ENCODE measurements at places on chromosomes 7 and 10.

GRCh38 chr7:76133839-76134238 lies 67.9 kb upstream of the SRRM3 start:
- DNase-seq: no peak

- no peak for DNase-seq
These were observed 1169.9 kb downstream of the TYW1 start for GRCh38 chr7:68166525-68166924.

GRCh38 chr7:108634535-108634934 lies 64.9 kb downstream of the DNAJB9 start:
- DNase-seq: no peak

DNA sequence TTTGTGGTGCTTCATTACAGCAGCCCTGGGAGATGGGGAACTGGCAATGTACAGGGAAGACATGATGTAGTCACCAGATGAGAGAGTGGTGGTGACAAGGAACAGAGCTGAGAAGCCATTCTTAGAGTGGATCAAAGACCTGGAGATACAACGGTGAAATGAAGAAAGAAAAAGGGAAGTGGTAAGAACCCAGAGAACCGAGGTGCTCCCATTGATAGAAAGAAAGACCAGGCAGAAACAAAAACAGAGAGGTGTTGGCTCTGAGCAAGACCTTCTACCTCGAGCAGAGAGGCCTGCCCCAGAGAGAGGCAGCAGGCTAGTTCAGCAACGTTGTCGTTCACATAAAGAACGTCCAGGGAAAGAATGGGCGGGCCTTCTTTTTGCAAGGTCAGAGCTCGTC lies 186.7 kb downstream of the ADAM12 start:
- no peak for DNase-seq

- no peak for DNase-seq
These were observed 399.7 kb upstream of the ETV1 start for GRCh38 chr7:14389181-14389591.

- DNase-seq: no peak
These were observed 53.5 kb downstream of the SCIN start for GRCh38 chr7:12623885-12624498.

DNA sequence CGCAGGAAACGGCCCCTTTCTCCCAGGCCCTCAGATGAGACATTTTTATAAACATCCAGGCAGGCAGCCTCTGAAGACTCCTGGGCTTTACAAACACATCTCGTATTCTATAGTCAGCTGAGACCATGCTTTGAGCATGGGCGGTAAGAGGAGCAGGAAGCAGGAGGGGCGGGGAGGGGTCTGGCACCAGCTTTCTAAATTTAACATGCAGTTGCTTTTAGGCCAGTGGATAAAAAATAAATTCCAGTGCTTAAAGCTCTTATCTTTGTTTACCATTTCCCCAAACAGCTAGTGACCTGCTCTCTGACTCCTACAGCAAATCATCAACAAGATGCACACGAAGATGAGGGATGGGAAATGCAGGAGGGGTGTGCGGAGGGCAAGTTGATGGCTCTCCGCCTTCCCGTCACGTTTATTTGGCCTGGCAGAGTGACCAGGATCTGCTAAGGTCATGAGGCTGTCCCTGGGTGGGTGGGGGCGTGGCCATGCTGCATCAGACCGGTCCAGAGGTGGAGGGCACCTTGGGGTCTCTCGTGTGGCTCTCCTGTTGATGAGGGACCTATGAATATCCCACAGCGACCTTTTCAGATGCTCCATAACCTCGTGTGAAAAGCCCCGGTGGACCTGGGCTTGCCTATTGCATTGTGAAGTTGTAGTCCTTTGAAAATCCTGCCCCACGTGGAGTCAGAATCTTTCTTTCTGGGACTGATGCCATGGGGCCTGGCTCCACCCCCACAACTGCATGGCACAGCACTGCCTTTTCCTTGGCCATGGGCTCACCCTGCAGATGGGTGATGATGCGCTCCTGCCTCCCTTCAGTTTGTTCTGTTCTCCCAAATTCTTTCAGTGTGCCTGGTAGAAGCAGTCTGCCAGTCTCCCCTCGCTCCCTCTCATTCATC lies 67.5 kb downstream of the PARP12 start:
- no peak for DNase-seq

GRCh38 chr10:114920459-114920858 lies 17.5 kb upstream of the TRUB1 start:
- DNase-seq: no peak

DNA sequence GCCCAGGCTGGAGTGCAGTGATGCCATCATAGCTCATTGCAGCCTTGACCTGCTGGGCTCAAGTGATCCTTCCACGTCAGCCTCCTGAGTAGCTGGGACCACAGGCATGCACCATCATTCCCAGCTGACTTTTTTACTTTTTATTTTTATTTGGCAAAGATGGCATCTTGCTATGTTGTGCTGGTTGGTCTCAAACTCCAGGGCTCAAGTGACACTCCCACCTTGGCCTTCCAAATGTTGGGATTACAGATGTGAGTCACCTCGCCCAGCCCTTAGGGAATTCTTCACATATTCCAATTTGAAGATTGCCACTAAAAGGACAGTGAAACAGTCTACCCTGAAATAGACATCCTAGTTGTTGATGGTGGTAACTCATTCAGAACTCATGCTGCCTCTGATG lies 27.7 kb downstream of the SUGCT start:
- no peak for DNase-seq

DNA sequence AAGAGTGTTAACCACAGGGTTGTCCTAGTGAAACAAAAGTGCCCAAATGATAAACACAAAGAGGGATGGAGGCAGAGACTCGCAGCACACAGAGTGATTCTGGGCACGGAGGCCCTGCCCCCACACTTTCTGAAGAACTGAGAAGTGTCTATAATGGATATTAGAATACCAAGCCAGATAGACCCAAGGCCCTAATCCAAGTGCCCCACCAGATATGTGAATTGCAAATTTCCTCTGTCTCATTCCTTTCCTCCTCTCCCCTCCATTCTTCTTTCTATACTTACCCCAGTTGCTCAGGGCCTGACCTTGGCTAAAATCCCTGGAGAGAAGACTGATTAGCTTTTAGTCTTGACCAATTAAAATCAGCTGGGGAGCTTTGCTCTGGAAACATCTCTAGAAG lies 106.8 kb upstream of the AOAH start:
- no peak for DNase-seq

DNA sequence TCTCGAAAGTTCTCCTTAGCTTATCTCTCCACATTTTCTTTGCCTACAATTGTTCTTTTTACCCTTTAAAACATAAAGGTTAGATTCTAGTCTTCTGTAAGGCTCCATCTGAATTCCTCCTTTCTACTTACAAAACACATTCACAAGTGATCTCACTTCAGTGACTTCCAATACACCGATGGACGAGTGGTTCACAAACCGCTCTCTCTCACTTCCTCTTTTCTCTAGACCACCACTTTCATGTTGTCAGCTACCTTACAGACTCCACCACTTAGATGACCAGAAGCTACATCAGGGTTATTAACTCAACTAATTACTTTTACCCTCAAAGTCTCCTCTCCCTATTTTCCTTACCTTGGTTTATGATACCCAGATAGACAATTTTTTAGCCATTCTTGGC lies 11.8 kb downstream of the MET start:
- DNase-seq: no peak

DNA sequence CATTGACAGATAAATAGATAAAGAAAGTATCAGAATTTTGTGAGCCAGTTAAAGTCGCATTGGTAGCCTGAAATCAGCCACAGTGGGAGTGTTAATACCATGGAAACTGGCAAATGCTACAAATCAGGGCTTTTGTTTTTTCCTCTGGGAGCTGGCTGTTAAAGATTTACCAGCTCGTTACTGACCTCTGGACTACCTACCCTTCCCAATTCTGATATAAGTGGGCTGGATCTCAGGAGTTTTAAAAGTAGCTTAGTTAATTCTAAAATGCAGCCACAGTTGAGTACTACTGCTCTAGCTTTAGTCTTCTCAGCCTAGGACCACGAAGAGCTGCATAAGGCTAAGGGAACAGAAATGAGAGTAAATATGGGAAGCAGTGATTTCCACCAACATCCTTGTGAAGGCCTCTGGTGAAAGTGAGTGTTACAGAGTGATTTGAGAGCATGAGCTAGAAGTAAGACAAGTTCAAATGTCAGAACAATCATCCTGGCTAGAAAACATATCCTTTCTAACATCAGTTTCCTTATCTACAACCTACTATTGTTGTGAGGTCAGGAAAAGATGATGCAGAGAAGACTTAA lies 53.2 kb downstream of the A1CF start:
- no peak for DNase-seq

DNA sequence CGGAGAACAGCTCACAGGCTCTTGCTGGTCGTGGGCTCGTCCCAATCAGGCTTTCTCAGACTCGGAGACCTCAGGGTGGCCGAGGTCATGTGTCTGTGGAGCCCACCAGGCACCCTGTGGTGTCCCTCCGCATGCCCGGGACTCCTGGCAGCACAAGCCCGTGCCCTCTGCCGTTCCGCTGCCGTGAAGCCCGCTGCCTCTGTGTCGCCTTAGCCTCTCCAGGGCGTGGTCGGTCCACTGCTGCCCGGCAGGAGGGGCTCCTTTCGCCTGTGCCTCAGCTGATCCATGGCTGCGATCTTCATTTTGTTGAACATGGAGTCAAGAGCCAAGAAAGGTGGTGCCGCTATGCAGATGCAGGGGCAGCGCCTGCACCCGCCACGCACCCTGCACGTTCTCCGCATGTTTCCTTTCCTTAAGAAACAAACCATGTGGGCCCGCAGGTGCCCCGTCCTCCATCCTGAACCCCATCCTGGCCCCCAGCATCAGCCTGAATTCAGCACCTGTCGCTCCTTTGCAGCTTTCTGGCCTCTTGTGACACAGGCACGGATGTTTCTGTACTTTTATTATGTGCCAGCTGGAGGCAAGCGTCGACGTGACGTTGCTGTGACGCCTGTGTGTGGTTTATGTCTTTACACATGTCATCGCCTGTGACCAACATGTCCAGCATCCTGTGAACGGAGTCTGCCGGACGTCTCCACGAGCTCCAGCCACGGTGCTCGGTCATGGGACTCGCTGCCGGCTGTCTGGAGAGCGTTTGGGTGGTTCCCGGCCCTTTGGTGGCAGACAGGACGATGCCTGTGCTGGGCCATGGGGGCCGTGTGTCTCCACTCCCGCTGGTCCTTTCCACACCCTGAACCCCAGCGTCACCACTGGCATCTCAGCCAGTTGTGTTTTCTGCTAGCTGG lies 69.9 kb downstream of the NKX6-2 start:
- no peak for DNase-seq

DNA sequence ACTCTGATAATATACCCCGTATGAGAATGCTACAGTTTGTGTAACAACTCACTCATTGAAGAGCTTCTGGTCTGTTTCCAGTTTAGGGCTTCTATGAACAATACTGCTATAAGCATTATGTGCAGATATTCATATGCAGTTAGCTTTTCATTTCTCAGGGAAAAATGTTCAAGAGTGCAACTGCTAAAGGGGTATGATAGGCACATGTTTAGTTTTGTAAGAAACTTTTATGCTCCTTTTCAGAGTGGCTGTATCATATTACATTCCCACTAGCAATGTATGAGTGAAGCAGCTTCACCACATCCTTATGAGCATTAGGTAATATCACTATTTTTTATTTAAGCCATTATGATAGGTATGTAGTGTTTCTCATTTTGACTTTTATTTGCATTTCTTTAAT lies 182.6 kb upstream of the CXCL12 start:
- DNase-seq: no peak

- no peak for DNase-seq
These were observed 364.3 kb upstream of the TMEM229A start for GRCh38 chr7:124397134-124397533.

DNA sequence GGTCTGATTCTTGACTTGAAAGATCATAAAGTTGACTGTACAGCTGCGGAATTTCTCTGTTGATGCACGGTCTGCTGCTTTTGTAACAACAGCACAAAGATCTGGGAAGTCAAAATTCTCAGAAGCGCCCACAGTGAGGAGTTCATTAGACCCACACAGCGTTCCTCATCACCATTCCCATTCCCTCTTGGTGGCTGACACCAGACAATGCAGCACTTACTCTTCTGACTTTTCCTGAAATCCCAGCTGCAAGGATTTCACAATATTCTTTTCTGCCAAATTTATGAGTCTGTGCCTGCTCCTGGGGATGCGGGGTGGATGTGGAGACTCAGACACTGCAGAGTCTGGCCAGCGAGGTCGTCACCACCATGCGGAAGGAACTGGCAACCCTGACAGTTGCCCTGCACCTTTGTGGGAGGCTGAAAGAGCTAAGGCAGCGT lies 233.9 kb downstream of the FANK1 start:
- DNase-seq: no peak

DNA sequence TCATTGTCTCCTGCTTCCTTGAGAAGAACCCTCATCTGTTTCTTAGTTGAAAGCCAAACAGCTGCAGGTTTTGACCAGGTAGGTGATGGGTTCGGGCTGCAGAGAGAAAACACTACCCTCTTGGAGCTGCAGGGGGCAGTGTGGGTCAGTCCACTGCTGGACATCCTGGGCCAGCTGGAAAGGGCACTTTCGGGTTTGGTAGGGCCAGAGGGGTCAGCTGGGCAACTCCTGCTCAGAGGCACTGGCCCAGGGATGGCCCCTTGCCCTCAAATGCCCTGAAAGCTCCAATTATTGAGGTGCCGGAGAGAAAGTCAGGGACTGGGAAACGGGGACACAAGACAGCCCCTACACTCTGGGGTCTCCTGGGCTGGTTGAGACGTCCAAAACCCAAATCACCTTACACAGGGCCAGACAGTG lies 90.7 kb downstream of the MKI67 start:
- peak; percentile 42 for DNase-seq

- DNase-seq: no peak
These were observed at the start of gene ABCC2 for GRCh38 chr10:99782447-99783286. ABCC2 (plus strand) TSS chr10:99782640; CDS start chr10:99782845, 205 bp downstream.

- DNase-seq: no peak
These were observed 622.4 kb upstream of the C7orf33 start for GRCh38 chr7:147968046-147968610.

DNA sequence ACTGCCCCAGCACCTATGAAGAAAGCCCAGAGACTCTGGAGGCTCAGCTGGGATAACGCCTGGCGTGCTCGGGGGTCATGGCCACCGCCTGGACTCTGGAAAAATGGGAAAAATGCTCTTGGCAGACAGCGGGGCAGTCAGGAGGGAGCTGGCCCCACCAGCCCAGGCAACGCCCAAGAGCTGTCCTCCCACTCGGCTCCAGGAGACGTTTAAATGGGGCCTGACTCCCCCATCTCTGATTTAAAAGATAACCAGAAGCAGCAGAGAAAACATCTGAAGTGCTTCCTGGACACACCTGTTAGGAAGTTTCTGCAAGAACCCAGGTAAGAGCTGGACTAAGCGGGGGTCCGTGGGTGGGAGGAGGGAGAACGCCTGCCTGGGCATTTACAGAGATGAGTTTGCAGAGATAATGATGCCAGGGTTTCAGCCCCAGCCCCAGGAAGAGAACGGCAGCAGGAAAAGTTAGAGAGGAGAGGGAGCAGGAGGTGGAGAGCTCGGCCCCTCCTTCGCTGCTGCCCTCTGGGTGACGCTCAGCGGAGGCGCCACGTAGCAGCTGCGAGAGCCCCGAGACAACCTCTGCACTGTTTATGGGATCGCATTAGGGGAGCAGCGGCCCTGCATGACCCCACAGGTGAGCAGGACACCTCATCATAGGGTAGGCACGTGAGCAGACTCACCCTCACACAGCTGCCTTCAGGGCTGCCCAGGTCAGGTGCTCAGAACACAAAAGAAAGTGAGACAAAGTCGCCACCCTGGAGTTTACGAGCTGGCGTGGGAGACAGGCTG lies 83.5 kb upstream of the INSIG1 start:
- DNase-seq: no peak

Data from activated CD4-positive, CD25-positive, alpha-beta regulatory T cell (primary cell).